ENCODE measurements at places on chromosomes 4 and X.

DNA sequence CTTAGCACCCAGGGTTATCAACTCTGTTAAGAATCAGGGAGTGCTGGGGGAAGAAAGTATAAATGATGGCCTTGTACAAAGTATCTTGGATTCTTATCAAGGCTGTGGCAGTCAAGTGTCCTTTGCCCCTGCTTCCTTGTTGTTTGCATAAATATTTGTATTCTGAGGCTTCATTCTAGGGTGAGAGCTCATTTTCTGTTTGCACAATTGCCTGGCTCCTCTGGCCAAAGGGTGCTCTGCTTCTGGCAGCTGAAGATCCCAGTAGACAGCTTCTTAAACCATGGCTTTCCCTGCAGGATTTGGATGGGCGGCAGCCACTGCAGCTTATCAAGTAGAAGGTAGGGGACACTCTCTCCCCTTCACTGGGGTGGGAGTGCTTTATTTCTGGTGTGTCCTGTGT lies at the start of gene GBA3:
TSS of gene GBA3 (plus strand) at position 202 of the 400 bp plus-strand sequence.
- no peak for DNase-seq

- DNase-seq = no peak
Measured at GRCh38 chrX:129996120-129996519, 13.7 kb downstream of the BCORL1 start.

- no peak for DNase-seq
Measured at GRCh38 chrX:107626481-107626880, 1.8 kb upstream of the PRPS1 start.

DNA sequence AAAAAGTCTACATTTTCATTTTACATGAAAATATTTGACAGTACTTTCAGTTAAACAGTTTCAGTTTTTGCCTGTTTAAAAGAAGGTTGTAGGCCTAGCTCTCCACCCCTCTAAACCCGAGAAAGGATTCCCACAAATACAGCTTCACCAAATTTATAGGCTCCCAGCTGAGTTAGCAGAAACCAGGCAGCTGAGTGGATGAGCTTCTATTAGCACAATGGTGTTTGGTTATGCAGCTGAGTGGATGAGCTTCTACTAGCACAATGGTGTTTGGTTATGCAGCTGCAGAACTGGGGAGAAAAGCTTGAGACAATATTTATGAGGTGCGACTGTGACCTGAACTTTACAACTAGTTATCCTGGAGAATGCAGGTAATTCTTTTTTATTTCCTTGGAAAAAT lies 36.6 kb upstream of the PAQR3 start:
- DNase-seq = no peak

DNA sequence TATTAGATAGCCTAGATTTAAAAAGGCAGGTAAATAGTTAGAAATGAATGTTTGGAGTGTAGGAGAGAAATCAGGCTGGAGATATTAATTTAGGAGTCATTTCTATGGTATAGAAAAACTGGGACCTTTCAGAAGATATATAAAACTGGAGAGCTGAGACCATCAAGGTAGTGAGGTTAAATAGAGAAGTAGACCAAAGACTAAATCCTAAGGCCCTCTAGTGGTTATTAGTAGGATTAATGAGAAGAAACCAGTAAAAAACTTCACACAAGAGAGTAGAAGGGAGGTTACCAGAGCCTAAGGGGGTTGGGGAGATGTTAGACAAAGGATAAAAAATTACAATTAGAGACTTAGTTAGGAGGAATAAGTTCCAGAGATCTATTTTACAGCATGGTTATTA lies 351.0 kb upstream of the SPANXN1 start:
- DNase-seq = no peak

DNA sequence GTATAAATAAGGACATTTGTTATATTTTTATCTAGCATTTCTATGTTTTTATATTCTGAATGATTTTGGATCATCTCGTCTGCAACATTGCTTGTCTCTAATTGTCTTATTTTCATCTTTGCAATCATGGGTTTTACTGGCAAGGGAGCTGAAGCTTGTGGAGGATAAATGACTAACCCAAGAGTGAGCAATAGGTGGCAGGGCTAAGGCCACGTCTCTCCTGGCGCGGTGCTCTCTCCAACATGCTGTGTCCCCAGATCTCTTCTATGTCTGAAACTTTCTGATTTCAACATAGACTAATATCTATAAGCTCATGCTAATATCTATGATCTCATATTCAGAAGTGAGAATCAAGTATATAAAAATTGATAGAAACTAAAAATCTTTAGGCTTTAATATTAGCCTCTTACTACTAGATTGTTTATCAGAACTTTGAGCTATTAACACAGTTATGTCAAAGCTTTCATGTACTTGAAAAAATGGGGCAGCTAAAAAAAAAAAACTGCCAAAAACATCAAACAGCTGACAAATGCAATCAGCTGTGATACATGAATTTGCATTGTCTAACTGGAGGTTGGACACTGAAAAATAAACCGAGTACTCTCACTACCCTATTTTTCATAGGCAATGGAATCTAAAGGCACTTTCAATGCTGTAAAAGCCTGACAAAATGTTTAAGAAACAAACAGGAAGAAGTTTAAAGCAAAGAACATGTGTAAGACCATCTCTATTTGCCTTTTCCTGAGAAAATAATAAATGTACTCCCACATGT lies 169.2 kb downstream of the TMA16 start:
- DNase-seq = no peak

- DNase-seq = peak; percentile 94
Measured at GRCh38 chr4:128386761-128387599, 99.4 kb upstream of the PGRMC2 start.

- DNase-seq = no peak
Measured at GRCh38 chr4:17265139-17265538, 246.8 kb downstream of the QDPR start.

DNA sequence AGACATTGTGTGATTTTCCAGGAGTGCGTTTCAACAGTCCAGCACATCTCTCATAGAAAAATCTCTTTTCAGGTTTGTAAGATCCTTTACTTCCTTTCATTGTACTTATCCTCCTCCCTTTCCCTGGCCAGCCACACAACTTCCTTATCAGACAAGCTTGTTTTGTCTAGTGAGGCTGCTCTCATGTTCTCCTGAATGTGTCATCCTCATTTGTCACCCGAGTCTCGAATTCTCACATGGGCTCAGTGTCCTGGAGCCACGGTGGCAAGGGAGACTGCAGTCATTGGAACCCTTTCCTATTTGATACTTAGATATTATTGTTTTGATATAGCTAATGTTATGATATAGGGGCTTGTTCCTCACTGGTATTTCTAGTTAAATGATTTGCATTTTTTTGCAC lies 16.9 kb downstream of the SYNPO2 start:
- no peak for DNase-seq

- DNase-seq = no peak
Measured at GRCh38 chr4:40241941-40242340, 45.1 kb downstream of the RHOH start.

- DNase-seq = no peak
Measured at GRCh38 chrX:39203427-39203826, 402.2 kb downstream of the MID1IP1 start.

DNA sequence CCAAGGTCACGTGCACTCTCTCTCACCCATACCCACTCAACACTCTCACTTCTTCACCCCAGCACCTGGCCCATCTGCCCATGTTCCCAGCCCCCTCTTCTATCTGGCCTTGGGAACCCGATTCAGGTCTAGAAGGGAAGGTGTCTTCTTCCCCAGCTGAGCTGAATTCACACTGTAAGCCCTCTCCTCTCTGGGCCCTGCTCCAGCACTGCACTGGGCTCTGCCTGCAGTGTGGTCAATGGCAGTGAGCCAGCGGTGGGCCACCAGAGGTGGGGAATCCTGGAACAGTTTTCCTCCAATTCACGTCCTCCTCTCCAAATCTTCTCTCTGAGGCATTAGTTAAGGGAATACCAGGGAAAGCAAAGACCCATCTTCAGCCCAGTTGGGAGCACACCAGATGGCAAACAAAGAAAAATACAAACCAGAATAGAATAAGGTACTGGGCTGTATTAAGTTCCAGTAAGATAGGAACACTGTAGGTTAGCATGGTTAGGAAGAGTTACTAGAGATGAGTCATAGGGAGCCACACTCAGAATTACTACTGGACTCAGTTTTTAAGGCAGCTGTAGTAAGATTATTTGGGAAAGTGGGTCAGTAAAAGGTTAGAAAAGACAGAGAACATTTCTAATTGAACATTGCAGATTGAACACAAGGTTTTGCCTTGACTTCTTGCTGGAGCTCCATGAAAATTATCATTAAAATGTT lies 5.0 kb downstream of the AWAT2 start:
- peak; percentile 61 for DNase-seq

GRCh38 chrX:13752646-13753045 lies 18.1 kb downstream of the OFD1 start:
- no peak for DNase-seq

GRCh38 chr4:25028851-25029250 lies 1.9 kb downstream of the LGI2 start:
- no peak for DNase-seq

DNA sequence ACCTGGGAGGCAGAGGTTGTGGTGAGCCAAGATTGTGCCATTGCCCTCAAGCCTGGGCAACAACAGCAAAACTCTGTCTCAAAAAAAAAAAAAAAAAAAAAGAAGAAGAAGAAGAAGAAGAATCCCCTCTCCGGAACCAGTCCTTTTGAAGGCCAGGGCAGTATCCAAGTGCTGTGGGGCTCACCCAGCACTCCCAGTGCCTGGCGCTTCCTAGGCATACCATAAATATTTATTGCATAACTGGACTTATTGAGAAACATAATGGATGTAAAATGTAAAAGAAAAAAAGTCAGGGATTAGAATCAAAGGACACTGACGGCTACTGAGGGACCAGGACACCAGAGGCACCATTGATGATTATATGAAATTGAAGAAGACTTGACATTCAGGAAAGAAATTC lies 162.1 kb upstream of the KIT start:
- no peak for DNase-seq

DNA sequence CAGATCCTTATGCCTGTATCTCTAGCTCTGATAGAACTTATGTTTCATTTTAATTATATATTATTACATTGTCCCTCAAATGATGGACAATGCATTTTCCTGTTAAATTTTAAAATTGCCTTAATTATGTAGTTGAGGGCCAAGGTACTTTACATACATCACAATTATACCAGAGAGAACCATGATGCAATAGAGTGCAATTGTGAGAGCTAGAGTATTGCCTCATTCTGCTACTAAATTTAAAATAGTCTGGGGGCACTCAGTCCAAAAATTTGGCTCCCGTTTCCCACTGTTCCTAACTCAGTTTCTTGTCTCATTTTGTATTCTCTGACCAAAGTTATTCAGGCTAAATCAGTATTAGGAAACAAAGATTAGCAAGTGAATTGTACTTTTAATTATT lies 378.5 kb upstream of the ZFP42 start:
- DNase-seq = no peak

- DNase-seq = no peak
Measured at GRCh38 chr4:123477711-123478209, 81.2 kb downstream of the SPRY1 start.

DNA sequence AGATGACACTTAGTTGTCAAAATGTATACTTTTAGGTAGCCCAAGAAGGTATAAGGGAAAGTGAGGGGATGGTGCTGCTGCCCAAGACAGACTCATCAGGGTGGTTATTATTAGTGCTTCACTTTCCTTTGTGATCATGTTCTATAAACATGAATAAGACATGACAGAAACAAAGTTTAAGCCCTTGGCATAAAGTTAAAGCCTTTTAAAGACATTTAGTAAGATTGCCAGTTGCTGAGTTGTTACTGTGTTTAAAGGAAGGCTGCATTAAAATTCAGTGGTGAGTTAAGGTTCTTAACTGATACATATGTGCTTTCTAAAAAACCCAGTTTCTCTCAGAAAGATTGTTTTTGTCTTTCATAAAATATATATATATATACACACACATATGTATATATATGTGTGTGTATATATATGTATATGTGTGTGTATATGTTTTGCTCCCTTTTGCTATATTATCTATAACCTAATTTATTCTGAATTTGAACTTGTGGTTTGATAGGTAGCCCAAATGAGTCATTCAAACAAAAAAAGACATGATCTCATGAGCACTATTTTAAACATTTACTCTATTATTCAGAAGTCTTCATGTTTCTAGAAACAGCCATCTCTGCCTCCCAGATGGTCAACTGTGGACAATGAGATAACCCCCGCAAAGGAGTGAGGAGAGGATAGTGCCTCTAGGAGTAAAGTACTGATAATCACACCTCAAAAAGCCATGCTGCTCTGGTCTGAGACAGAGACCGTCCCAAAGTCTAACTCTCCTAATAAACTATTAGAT lies 98.1 kb upstream of the OTUD4 start:
- DNase-seq = no peak

GRCh38 chr4:125041372-125041930 lies 273.3 kb upstream of the FAT4 start:
- no peak for DNase-seq

DNA sequence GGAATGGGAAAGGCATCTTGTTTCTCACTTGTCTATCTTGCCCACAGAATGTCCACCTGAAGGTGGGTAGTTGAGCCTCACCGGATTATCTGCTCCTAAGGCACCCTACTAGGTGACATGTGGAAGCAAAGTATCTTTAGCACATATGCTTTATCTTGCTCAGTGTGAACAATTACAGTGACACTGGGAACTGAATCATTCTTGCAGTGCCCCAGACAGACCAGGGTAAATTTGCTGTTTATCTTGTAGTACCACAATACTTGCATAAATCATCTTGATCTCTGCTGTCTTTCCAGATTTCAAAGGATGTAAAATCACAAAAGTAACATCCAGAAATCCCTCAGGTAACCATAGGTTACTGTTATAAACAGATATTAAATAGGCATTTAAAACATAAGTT lies 930.0 kb upstream of the INTU start:
- no peak for DNase-seq

DNA sequence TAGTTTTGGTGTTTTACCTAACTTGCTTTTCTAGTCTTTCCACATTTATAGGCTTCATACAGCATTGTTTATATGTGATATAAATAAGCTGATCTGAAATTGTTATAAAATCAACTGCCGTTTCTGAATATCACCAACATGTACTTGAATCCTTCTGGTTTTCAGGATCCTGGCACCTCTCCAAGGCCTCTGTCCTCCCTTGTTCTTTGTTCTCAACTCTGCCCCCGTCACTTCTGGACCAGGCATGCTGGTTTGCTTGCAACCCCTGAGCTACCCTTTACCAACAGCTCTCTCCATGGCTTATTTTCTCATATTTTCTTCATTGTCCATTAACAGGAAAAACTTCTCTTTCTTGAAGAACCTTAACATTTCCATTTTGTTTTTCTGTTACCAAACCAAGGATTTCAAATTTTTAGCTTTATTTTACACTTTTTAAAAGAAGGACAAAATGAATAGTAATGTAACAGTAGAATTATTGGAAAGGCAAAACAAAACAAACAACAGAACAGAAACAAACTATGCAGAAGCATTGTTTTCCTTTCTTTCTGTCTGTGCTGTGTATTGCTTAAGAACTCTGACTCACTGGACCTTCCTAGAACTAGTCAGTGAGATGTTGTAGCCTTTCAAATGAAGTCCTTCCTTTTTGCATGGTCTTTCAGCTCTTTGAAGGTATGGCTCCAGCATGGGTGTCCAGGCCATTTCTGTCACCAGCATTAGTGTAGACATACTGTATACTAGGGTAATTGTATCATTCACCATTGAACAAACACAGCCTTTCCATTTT lies 44.8 kb downstream of the BANK1 start:
- no peak for DNase-seq

- no peak for DNase-seq
Measured at GRCh38 chrX:118904218-118904617, 70.2 kb upstream of the LONRF3 start.
